ENCODE measurements at places on chromosomes 7 and 10. TPM values are rescaled to one million over a fixed set of nuclear protein-coding genes. Genes with fewer than 3 reads are reported as not detected.

The ARHGEF35 gene
- 2.5 TPM for total RNA-seq

The CRTAC1 gene
- total RNA-seq, result not detected

The SLC18A2 gene
- total RNA-seq, result 0.14 TPM

The DNAJC12 gene
- total RNA-seq, result 3.6 TPM

The TCAF2 gene
- 20.9 TPM for total RNA-seq

The CUTC gene
- total RNA-seq, result 31.5 TPM

The IGFBP1 gene
- total RNA-seq, result not detected

The COL26A1 gene
- not detected for total RNA-seq

The ADAM22 gene
- 4.6 TPM for total RNA-seq

The COBL gene
- not detected for total RNA-seq

The LFNG gene
- total RNA-seq, result 121 TPM

The FFAR4 gene
- not detected for total RNA-seq

The ABCB4 gene
- 0.54 TPM for total RNA-seq
